Lower lobe of right lung (tissue), 2 donors: ENCODE measurements at places on chromosomes 4 and X. TPM values are rescaled to one million over a fixed set of nuclear protein-coding genes. Genes with fewer than 3 reads are reported as not detected.
A peak's percentile ranks its signal among the peaks of the same experiment; 100 is the strongest.

Gene HS3ST1
- 3.8 TPM for total RNA-seq

Gene ITM2A
- 58.5 TPM for total RNA-seq

Gene AFM
- total RNA-seq: not detected

DNA sequence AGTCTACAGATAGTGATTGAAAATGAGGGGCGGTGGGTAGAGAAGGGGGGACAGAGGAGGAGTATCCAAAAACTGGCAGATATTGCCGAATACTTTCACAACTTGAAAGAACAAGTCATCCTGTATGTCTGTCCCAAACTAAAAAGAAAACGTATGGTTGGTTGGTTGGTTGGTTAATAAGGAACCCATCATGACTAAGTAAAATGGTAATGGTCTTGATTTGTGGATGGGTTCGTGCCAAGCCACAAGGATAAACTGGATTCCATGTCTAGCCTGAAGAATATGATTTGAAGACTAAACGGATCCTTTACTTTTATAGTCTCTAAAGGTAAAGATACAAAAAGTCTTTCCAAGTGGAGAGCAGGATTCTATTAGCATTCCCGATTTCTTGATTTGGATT is 208.4 kb downstream of the DCLK2 start:
- no peak for DNase-seq

DNA sequence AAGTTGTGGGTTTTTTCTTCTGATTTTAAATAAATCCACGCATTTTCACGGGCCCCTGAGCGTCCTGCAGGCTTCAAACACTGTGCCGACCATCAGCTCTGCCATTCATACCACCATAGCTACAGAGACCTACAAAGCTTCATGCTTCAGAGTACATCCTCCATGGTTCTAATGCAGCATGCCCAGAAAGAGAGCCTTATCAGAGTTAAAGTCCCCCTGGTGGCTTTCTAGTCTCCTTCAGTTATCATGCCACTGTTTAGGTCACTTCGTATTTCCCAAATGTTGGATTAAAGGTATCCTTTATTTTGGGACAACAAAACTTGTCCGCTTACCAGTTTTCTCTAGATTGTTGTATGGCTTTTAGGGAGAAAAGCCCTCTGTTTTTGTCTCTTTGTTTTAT is 66.7 kb upstream of the VCX2 start:
- no peak for DNase-seq

DNA sequence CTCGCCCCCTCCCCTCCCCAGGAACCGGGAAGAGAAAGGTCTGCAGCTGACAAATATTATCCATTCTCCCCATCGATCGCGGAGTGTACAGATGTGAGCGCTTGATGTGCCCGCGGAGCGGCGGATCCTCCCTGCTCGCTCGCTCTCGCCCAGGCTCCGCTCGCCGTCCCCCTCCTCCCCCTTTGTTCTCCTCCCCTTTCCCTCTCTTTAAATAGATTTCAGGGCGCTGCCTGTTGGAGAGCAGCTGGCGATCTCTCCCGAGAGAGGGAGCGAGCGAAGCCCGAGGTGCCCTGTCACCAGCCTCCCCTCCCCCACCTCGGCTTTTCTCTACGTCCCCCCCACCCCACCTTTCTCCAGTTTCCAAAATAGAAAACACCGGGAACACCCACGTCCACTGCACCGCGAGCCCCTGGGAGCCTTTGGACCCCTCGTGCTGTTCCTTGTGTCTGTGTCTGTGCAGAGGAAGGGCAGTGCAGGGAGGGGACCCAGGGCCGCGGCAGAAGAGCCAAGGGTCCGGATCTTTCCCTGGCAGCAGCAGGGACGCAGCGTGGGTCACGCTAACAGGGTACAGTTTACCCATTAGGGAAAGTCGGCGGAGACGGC is 56.6 kb upstream of the BCOR start:
- DNase-seq: no peak

- peak; percentile 45 for DNase-seq
These were observed 196.2 kb downstream of the SNCA start for GRCh38 chr4:89640620-89641366.

GRCh38 chrX:128619490-128619889 is 567.3 kb upstream of the ACTRT1 start:
- DNase-seq: no peak

DNA sequence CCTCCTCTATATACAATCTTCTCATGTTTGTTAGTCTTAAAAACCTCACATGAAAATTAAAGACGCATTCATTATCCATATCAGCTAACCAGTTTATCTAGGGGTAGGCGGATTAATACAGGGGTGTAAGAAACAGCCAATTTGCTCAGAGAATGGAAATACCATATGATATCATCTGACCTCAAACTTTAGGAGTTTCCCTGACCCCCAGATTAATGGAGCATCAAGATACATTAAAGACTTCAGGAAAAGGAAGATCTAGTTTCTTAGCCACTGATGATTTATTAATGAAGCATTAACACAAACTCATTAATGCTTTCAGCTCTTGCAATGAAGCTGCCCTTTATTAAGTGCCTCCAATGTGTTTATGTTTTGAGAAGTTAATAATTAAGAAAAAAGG is 67.5 kb downstream of the CAMK2D start:
- no peak for DNase-seq

GRCh38 chrX:148670277-148670676 is 169.9 kb downstream of the AFF2 start:
- DNase-seq: no peak

GRCh38 chrX:4550018-4550417 is 836.6 kb upstream of the PRKX start:
- DNase-seq: no peak

GRCh38 chr4:78168029-78168428 is 110.9 kb downstream of the FRAS1 start:
- DNase-seq: no peak

- no peak for DNase-seq
These were observed 36.2 kb upstream of the ATP6AP2 start for GRCh38 chrX:40544343-40545266.

- DNase-seq: no peak
These were observed 1.3 kb downstream of the PCDH7 start for GRCh38 chr4:30721185-30722091.

DNA sequence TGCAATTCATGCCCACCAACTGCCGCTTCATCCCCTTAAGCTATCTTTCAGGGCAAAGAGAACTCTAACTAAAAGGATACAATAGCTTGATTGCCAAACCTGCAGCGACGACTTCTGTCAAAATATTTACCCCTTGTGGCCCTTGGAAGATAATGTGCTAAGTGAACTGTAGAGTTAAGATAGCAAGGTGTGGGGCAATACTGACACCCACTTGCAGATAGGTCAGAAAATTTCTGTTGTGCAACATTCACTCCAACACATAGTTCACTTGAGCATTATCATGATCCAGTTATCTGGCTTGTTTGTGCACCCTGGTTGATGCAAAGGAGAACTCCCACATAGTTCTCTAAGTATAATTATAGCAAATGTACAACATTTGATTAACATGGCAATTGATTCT is 55.6 kb downstream of the RHOXF2B start:
- no peak for DNase-seq
